Activated CD8-positive, alpha-beta memory T cell treated with anti-CD3 and anti-CD28 coated beads for 1 hour (primary cell): ENCODE measurements at places on chromosomes 3 and 15.

GRCh38 chr15:76105391-76105790 is 45.6 kb downstream of the TMEM266 start:
- DNase-seq: no peak

GRCh38 chr3:45972534-45973402 is 22.9 kb downstream of the FYCO1 start:
- DNase-seq: no peak

GRCh38 chr15:37377428-37377827 is 277.1 kb upstream of the MEIS2 start:
- no peak for DNase-seq

- no peak for DNase-seq
Observed at GRCh38 chr3:28101705-28102104, 139.7 kb upstream of the CMC1 start.

- no peak for DNase-seq
Observed at GRCh38 chr3:123682302-123682701, 97.4 kb upstream of the HACD2 start.

DNA sequence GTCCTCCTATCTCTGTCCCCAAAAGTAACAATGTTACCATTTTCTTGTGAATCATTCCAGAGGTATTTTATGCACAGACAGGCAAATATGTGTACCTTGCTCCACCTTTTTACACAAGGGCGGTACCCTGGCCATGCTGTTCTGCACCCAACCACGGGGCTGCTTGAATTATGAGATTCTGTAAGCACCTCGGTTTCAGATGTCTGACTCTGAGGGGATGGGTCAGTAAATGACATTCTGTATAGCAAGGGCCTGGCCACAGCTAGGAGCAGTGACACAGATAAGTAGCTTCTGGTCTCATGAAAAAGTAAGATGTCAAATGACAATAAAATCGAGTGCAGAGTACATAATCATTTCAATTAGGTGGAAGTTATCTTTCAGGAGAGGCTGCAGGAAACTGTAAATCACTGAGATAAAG is 30.4 kb upstream of the FLNB start:
- DNase-seq: no peak

- no peak for DNase-seq
Observed at GRCh38 chr3:168205451-168205850, 109.7 kb upstream of the GOLIM4 start.

DNA sequence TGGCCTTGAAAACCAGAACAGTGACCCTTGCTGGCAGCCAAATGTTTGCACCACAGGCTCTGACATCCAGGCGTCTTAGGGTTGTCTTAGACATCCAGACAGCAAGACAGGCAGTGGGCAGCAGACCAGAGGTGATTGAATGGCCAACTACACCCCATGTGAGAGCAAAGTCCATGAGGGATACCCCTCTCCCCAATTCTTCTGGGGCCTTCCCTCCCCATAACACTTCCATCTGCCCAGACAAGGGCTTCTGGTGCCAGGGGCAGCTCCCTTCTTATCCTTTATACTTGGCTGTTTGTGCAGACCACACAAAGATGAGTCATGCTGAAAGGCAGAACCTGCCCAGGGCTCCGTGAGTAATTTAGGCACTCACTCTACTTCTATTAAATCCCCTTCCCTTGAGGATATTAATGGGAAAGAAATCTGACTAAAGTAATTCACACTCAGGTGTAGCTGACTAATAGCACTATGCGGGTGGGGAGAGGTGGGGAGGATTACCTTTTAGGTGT is 257.9 kb downstream of the UACA start:
- no peak for DNase-seq

GRCh38 chr3:196287090-196287439 is 461 bp downstream of the PCYT1A start:
- DNase-seq: no peak

DNA sequence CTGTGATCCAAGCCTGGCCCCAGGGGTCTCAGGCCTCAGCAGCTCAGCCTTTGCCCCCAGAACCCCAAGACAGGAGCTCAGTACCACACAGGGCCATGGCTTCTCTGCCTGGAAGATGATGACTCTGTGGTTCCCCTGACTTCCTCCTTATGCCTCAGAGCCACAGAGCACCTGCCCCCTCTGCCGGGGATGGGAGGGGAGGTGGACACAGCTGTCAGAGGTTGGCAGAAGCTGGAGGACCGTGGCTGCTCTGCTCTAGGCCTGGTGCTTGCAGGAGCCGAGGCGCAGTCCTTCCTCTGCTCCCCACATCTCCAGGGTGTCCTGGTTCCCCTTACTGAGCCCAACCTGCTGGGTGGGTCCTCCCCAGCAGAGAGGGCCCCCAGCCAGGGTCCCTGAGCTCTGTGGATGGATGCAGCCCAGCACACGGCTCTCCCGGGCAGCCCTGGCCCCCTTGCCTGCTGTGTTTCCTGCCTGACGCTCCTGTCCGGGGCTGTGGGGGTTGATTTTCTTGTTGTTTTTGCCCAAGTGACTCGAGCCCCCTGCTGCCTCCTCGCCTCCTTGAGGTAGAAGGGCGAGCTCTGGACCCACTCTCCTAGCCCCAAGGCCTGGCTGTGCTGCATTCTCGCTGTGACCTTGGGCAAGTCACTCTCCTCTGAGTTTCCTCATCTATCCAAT is 36.6 kb downstream of the PSTPIP1 start:
- no peak for DNase-seq
